Ammon's horn (tissue), 1 donor: ENCODE measurements at places on chromosomes 13 and 19.

GRCh38 chr13:97043302-97043701, 49.0 kb upstream of the OXGR1 start:
- no peak for DNase-seq

DNA sequence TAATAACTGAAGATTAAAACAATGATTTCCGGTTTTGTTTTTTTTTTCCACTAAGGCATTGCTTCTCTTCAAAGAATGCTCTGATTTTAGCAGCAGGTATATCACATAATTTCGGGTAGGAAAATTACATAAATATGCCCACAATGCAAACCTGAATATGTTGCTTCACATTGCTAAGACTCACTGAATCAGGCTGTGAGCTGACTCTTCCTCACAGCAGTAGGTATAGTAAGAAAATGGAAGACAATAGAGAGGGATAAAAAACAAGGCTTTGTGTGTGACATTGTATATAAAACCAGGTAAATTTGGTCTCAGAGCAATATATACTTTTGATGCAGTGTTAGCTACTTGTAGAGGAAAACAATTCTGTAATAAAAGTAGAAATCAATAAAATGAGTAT, 1355.0 kb downstream of the OLFM4 start:
- DNase-seq: no peak

DNA sequence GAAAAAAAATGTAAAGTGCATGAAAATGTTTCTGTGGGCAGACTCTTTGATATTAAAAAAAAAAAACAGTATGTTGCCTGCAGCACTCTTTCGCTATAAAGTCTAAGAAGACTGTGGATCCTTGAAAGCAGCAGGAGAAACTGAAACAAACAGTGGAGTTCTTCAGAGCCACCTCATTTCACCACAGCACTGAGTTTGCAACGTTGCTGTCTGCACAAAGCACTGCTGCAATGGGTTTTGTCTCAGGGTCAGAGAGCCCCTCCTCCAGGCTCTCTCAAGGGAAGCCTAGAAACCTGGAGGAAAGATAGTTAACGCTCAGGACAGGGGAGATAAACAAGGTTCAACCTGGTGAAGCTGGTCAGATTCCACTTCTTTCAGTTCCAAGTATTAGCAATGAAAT, 248.7 kb downstream of the EFNB2 start:
- no peak for DNase-seq

DNA sequence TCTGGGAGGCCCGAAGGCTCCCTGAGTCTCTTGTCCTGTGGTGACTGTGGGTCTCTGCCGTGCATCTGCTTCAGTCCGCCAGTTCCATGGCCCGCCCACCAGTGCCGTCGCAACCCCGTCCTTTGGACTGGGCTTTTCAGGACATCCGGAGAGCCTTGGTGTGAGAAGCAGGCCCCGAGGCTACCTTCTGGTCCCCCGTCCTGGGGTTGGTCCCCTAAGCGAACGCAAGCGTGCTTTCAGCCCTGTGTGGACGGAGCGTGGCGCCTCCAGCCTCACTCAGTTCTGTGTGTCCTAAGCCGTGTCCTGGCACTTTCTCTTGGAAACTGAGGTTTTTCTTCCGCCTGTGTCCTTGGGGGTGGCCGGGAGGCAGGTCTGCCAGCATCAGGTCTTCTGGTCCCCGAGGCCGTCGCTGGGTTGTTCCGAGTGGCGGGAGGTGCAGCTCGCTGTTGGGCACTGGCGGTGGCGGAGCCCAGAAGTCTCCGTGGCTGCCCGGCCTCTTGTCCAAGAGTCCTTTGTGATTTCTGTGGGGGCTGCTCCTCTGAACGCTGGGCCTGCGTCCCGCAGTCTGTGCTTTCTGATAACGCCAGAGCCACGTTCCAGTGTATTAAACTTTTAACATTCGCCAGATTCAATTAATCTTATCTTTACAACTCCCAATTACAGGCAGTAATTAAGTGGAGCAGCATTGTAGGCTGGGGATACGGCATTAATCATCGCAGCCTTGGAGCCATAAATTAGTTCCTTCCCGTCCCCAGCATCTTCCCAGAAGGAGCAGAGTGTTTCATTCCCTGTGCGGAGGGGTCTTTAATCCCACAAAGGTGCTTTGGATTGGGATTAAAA, 99.5 kb downstream of the KDM4B start:
- no peak for DNase-seq
